ENCODE measurements at places on chromosomes 2 and 18.

DNA sequence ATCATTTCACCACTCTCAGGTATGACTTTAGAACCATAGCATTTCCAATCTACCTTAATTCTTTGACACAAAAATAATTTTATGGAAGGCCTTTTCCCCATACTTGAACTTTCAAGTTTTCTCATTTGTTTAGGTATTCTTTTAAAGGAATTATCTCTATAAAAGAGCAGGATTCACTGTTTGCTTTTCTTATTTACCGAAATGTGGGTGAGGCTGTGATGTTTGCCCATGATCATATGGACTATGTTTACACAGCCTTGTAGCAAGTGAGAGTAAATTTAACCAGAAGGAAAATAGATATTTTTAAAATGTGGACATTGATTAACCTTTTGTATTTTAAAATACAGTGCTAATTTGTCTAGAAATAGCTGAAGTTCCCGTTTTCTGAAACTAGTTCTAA is 26.3 kb downstream of the CAB39 start:
- DNase-seq = no peak

GRCh38 chr18:67183398-67183797 is 333.1 kb downstream of the DSEL start:
- no peak for DNase-seq

DNA sequence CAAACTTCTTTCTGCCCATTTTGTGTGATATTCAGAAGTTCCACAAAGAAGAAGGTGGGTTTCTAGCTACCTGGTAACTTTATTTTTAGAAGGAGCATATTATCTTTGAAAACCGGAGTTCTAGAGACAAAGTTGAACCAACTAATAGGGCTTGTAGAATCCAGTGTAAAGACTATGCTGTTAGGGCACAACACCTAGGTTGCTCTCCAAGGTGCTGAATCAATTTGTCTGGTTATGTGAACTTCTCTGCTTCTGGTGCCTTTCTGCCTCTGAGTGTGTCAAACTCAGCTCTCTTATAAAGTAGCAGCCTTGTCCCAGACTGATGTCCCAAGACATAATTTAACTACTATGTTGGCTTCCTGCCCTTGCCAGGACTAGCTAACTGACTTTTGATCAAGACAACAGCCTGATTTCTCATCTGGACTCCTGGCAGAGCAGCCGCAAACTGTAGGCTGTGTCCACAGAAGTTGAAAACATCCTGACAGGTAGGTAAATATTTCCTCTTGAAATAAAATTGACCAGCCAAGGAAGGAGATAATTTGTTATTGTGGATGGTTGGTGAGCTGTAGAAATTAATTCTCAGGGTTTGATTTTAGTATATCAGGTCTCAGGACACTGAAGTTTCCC is 119.4 kb downstream of the CYRIA start:
- no peak for DNase-seq

DNA sequence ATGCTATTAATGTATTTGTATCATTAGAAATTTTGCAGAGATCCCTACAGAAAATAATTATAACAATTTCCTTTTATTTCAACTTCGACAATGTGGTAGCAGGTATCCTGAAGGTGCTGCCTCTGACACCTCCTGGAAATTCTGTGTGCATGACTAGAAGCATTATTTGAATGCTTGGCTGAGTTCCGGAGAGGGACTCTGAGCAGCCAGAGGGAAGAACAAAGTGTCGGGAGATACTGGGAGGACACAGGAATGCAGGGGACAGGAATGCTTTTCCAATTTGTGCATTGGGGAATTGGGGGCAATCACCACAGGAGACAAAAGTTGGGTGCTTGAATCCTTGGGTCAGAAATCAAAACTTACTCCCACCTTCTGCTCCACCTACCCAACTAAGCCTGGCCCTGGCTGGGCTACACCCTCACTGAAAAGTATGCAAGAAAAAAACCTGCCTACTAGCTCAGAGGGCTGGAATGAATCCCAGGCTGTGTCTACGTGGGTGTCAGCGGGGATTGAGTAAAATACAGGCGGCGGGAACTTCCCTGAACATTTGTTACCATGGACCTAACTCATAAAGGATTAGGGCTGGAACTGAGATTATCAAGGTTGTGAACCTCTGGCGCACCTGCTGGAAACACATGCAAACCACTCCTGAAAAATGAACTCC is 299.3 kb downstream of the SOX11 start:
- DNase-seq = no peak

Measured in CD4-positive, alpha-beta T cell treated with Interleukin-4 for 1 hour (primary cell).